Caco-2 (cell line): ENCODE measurements at places on chromosomes 5 and 9. TPM values are rescaled to one million over a fixed set of nuclear protein-coding genes. Genes with fewer than 3 reads are reported as not detected.

GRCh38 chr5:60843386-60843935 lies 608 bp downstream of the ELOVL7 start:
- DNase-seq = no peak

- DNase-seq = no peak
Measured at GRCh38 chr5:112068593-112068992, 311.6 kb upstream of the NREP start.

DNA sequence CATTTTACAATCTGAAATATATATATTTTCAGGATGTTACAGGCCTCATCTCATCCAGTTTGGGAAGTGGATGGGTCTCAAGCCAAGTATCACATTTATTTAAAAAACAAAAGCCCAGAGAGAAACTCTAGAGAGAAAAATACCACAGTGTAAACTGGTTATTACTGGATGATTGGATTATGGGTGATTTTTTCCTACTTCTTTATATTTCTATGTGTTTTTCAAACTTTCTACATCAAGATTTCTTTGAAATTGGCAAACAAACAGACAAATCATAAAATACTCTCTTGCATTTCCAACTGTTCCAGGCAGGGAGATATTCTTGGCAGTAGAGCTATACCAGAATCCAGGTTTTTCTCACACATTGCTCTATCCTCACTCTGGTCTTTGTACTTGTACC lies 116.0 kb upstream of the SMIM23 start:
- DNase-seq = no peak

DNA sequence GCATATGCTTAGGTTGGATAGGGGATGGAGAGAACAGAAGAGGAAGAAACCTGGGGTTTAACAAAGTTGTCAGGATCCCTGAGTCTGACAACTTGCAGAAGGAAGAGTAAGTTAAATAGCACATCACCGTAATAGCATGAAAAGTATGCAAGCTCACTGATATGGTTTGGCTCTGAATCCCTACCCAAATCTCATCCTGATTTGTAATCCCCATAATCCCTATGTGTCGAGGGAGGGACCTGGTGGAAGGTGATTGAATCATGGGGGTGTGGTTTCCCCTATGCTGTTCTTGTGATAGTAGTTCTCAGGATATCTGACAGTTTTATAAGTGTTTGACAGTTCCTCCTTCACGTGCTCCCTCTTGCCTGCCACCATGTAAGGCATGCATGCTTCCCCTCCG lies 193.3 kb downstream of the PSAT1 start:
- DNase-seq = no peak

- DNase-seq = no peak
Measured at GRCh38 chr5:36444582-36445418, 143.1 kb upstream of the RANBP3L start.

DNA sequence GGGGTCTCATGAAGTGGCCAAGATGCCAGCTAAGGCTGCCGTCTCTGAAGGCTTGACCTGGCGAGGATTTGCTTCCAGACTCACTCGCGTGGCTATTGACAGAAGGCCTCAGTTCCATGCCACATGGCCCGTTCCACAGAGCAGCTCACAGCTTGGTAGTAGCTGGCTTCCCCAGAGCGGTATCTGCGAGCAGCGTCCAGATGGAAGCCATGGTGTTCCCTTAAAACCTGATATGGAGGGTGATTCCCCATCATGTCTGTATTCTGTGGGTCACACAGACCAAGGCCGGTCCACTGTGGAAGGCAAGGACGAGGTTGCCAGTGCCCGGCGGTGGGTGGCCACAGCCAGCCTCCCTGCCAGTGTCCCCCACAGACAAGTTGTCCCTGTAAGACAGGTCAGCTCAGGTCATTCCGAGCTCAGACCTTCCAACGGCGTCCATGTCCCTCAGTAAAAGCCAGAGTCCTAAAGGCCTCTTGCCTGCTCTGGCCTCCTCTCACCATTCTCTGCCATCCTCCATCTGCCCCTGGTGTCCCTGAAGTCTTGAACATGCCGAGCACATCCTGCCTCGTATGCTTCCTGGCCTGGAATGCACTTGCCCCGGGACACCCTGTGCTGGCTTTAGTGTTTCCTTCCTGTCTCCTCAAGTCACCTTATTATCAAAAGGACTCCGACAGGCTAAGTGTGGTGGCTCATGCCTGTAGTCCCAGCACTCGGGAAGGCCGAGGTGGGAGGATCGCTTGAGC lies 61.3 kb upstream of the LRRTM2 start:
- DNase-seq = no peak

- no peak for DNase-seq
Measured at GRCh38 chr5:98763001-98763630, 10.3 kb upstream of the RGMB start.

- no peak for DNase-seq
Measured at GRCh38 chr5:112407240-112407639, 11.8 kb downstream of the EPB41L4A start.

DNA sequence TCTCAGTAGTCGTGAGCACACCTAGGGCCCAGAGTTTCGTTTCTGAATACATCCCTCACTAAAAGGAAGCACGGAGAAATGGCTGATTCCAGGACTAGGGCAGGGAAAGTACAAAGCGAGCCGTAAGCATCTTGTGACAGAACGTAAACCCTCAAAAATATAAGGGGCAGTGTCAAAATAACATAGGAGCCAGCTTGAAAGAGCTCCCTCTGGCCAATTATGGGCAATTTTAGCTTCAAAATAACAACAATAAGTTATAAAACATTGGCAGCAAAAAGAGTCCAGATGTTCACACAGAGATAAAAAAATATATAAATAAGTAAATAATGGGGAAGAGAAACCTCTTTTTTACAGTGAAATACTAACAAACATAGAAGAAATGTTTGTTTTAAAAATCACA lies 18.5 kb upstream of the GLIS3 start:
- DNase-seq = no peak

DNA sequence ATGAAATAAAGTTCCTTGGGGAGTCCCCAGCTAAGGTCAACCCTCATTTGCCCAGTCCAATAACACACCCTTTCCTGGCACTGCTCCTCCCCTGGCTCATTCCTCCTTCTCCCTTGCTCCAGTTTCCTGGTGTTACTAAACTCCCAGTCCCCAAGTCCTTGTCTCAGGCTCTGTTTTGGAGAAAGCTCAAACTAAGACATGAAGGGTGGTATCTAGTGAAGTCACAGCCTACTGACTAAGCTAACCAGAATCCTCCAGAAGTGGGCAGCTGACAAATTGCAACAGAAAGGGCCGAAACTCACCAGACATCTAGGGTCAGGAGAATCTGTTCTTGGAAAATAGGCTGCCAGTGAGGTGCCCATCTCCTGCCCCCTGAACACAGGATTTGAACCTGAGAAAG lies 118.7 kb upstream of the NEK6 start:
- DNase-seq = no peak

- no peak for DNase-seq
Measured at GRCh38 chr5:32315221-32316014, 2.7 kb upstream of the MTMR12 start.

DNA sequence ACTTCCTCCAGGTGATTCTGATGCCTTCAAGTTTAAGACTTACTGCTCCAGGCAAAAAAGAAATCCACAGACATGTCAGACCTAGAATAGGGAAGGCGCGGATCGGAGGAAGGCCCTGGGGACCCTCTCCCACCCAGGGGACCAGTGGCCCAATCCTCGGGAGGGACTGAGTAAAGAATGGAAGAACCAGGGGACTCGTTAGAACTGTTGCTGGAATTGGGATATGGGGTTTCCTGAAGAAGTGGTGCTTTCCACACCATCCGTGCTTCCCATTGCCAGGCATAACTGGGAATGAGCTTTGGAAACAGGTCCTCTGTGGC lies 63.8 kb upstream of the SLC25A51 start:
- no peak for DNase-seq

- DNase-seq = no peak
Measured at GRCh38 chr9:23941051-23941450, 115.0 kb upstream of the ELAVL2 start.

DNA sequence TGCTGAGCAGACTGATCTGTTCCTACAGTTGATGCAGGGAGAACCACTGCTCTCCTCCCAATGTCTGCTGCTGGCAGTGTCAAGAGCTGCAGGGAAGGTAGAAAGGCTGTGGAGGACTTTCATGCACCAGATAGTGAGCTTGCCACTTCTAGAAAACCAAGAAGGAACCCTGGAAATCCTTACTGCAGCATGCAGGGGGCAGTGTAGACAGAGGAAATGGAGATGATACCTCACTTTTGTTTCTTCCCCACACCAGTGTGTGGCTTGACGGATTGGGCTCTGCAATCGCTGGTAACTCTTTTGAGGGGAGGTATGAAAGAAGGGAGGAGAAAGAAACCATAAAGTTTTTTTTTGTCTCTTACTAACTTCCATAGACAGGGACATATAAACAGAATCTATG lies 480.7 kb downstream of the DMAC1 start:
- DNase-seq = no peak

DNA sequence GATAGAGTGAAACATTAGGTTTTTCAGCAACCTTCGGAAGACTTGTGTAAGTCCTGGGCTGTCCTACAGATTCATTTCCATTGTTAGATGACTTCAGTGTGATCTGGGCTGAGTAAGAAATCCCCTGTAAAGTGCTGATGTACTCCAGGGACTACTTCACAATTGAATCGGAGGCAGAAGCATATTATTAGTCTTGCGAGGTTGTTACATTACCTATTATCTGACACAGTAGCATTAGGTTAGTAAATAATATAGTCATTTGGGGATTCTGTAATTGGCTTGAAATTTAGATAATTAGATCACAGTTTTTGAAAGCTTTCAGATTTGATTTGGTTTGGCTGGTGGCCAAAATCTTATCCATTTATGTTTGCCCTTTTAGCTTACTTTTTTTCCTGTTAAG lies 62.4 kb downstream of the DMRT1 start:
- DNase-seq = no peak

DNA sequence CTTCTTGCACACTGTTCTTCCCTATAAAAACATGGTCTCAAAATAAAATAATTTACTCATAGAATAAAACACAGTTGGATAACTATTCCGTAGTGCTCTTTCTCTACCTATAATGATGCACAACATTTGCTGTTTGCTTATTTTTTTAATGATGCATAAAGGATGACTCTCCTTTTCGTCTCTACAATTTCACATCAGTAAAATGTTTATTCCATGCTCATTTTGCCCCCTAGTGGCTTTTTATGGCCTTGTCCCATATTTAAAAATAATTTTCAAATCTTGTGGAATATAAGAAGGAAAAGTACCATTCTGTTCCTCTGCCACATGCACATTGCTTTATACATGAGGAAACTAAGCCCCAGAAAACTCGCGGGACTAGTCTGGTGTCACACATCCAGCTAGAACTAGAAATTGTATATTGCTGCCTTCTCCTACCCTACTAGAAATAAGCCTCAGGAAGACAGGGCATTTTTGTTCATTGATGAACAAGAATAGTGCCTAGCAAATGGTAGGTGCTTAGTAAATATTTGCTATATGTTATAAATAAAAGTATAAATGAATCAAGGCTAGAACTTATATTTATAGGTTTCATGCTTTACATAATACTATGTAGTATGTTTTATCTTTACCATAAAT lies 12.7 kb downstream of the KCTD16 start:
- peak; percentile 10 for DNase-seq

- peak; percentile 26 for DNase-seq
Measured at GRCh38 chr5:155053501-155053900, 39.9 kb downstream of the KIF4B start.

DNA sequence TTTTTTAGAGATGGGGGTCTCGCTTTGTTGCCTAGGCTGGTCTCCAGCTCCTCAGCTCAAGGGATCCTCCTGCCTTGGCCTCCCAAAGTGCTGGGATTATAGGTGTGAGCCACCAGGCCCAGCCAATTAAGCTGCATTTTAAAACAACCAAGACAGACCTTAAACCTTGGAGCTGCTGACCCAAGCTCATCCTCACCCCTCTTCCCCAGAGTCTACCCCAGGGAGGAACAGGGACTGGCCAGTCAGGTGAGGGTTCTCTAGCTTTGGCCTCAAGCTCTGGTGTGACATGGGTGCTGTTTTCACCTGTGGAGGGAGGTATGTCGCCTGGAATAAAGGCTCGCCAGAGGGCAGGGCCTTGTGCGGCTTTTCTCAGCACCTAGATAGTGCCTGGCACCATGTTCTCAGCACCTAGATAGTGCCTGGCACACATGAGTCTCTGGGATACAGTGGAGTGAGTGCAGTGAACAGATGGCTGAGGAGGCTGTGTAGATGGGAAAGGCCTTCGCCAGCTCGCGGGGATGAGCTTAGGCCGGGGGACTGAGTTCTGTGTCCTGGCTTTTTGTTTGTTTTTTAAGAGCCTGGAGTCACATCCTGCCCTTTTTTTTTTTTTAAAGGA lies 7.4 kb downstream of the CDK9 start:
- DNase-seq = no peak

Gene ANKRD31
- total RNA-seq = 0.66 and 0.79 TPM in 2 replicates

Gene PAEP
- not detected in 2 replicates for total RNA-seq

Gene DIMT1
- total RNA-seq = 31.8 and 33.4 TPM in 2 replicates

Gene RECK
- total RNA-seq = 1.1 and 1.8 TPM in 2 replicates

Gene GBGT1
- total RNA-seq = 0.14 and 0.16 TPM in 2 replicates

Gene SPATA31D4
- total RNA-seq = not detected in 2 replicates

Gene SPATA31C1
- not detected in 2 replicates for total RNA-seq

Gene NCS1
- total RNA-seq = 18.2 and 19.1 TPM in 2 replicates

Gene SCGB3A1
- not detected in 2 replicates for total RNA-seq

Gene CSNK1G3
- 39.4 and 40.4 TPM in 2 replicates for total RNA-seq

Gene IL4
- not detected in 2 replicates for total RNA-seq
